ENCODE measurements at places on chromosomes 4 and X. TPM values are rescaled to one million over a fixed set of nuclear protein-coding genes. Genes with fewer than 3 reads are reported as not detected.

The TEX13D gene
- 0.04 TPM for total RNA-seq

DNA sequence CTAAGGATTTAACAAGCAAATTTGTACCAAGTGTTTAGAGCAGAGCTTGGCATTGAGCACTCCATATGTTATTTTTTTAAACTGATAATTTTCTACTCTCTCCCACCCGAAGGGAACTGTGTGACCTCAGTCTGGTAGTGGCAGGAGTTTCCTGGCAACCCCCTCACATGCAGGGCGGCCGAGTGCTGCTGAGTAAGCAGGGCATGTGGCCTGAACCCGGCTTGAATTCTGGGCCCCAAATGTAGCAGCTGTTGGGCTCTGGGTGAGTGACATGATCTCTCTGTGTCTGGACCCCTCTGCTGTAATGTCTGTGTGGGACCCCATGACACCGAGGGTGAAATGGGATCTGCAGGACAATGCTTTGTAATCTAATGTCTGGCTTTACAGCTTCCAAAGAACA lies 13.6 kb upstream of the C4orf50 start:
- H3K27me3 ChIP-seq, result peaks cover 2% of the 10 kb centered on the region
- H3K4me3 ChIP-seq, result no peak overlapping the region
- no peak overlapping the region for H3K27ac ChIP-seq
- peak; percentile 12 for DNase-seq
- H3K4me1 ChIP-seq, result peaks cover 5% of the 10 kb centered on the region

DNA sequence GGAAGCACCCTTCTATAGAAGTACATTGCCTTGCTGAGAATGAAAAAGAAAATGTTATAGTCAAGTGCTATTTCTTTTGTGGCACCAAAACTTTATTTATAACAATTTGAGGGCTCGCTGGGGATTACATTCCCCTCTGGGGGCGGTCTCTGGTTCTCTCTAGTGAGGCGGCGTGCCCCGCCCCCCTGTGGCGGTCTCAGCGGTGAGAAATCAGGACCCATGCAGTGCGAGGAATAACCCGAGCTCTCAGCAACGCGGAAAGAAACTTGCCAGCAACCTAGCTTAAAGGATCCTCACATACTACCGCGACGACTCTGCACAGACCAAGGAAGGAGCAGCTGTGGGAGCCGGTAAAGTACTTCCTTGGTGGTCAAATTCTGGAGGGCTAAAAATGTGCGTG lies 83.4 kb upstream of the SHISA3 start:
- DNase-seq, result no peak
- H3K4me3 ChIP-seq, result no peak overlapping the region
- no peaks in the 10 kb centered on the region for H3K27me3 ChIP-seq
- H3K36me3 ChIP-seq, result no peaks in the 10 kb centered on the region
- no peak overlapping the region for H3K27ac ChIP-seq
- H3K4me1 ChIP-seq, result no peaks in the 10 kb centered on the region

- H3K27ac ChIP-seq, result peak overlapping the region; percentile 39
- peaks cover 3% of the 10 kb centered on the region for H3K4me1 ChIP-seq
- DNase-seq, result peak; percentile 42
- H3K36me3 ChIP-seq, result no peaks in the 10 kb centered on the region
Observed at GRCh38 chrX:108216919-108217571, 125.5 kb downstream of the ATG4A start.

DNA sequence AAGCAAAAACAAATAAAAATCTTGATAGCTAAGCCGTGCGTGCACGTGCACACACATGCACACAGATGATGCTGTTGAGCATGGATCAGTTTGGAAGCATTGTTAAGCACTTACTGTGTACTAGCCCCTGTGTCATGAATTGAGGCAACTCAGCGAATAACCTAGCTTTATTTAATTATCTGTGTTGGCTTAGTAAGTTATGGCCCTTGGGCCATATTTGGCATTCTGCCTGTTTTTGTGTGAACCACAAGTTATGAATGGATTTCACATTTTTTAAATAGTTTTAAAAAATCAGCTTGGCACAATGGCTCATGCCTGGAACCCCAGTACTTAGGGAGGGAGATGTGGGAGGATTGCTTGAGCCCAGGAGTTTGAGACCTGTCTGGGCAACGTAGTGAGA lies 113.6 kb upstream of the CBLL2 start:
- no peaks in the 10 kb centered on the region for H3K36me3 ChIP-seq
- H3K4me1 ChIP-seq, result no peaks in the 10 kb centered on the region
- H3K27me3 ChIP-seq, result peaks cover 7% of the 10 kb centered on the region
- no peak overlapping the region for H3K27ac ChIP-seq
- DNase-seq, result no peak

- H3K27ac ChIP-seq, result no peak overlapping the region
- H3K36me3 ChIP-seq, result no peaks in the 10 kb centered on the region
- peaks cover 2% of the 10 kb centered on the region for H3K27me3 ChIP-seq
- no peak overlapping the region for H3K4me3 ChIP-seq
- H3K4me1 ChIP-seq, result peaks cover 2% of the 10 kb centered on the region
- no peak for DNase-seq
Observed at GRCh38 chr4:151629097-151629783, 131.6 kb downstream of the GATB start.

DNA sequence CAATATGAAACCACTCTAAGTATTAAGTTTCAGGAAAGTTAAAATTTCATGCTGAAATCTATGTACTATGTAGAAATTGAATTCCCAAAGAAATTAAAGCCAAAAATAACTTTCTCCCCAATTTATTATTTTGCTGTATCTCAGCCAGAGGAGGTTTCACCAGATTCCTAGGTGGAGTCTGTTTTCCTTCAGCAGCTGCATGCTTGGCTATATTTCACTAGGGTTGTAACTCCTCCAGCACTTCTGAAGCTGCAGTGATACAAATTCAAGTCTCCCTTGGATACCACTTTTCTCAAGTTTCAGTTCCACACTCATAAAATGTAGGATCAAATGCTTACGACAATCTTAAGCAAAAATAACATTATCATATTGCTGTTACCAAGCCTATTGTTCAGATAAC lies 41.2 kb upstream of the ZC4H2 start:
- no peak overlapping the region for H3K27ac ChIP-seq
- peak; percentile 88 for DNase-seq
- no peak overlapping the region for H3K4me3 ChIP-seq
- H3K4me1 ChIP-seq, result no peaks in the 10 kb centered on the region
- H3K27me3 ChIP-seq, result no peaks in the 10 kb centered on the region

DNA sequence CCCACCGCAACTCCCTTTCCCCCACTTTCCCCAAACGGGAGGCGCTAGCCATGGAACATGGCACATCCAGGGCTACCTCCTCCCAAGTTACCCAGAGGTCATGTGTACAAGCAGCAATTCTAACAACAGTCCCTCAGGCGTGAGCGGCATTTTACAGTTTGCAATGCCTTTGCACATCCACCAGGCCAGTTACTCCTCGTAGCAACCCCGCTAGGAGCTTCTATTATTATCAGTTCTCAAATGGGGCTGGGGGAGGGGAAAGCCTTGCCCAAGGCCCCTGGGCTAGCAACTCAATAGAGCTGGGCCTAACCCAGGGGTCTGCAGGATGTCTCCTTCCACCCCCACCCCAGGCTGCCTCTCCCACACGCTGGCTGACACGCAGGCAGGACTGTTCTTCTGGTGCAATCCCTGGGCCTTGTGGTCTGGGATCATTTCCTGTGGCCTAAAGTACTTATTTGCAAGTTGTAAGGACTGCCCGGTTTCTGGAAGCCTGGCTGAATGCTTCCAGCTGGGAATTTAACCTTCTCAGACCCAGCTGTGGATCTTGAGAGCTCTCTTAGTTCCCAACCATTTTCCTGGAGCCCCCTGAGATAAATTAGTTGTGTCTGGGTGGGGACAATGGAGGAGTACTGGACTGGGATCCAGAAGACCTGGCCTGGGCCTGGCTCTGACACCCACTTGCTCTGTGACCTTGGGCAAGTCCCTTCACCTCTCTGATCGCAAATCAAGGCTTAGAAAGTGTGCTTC lies 27.7 kb downstream of the PJA1 start:
- H3K4me3 ChIP-seq, result no peak overlapping the region
- H3K27me3 ChIP-seq, result peaks cover 58% of the 10 kb centered on the region

DNA sequence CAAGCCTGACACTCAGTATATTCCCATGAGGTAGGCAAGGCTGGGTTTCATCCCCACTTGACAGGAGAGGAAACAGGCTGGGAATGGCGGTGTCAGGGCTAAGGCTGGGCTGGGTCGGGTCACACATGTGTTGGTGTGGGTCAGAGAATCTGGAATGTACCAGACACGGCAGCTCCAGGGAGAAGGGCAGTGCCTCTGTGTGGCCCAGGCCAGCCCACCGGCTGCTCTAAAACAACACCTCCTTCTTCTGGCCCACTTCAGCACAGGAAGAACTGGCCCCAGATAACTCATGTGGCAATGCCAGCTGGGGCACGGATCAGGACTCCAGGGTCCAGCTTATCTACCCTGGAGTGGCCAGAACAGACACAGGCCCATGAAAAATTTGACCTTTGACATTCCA lies 6.3 kb downstream of the HAUS7 start:
- H3K27ac ChIP-seq, result no peak overlapping the region
- peaks cover 40% of the 10 kb centered on the region for H3K4me1 ChIP-seq
- no peak overlapping the region for H3K4me3 ChIP-seq
- H3K27me3 ChIP-seq, result no peaks in the 10 kb centered on the region
- DNase-seq, result no peak

DNA sequence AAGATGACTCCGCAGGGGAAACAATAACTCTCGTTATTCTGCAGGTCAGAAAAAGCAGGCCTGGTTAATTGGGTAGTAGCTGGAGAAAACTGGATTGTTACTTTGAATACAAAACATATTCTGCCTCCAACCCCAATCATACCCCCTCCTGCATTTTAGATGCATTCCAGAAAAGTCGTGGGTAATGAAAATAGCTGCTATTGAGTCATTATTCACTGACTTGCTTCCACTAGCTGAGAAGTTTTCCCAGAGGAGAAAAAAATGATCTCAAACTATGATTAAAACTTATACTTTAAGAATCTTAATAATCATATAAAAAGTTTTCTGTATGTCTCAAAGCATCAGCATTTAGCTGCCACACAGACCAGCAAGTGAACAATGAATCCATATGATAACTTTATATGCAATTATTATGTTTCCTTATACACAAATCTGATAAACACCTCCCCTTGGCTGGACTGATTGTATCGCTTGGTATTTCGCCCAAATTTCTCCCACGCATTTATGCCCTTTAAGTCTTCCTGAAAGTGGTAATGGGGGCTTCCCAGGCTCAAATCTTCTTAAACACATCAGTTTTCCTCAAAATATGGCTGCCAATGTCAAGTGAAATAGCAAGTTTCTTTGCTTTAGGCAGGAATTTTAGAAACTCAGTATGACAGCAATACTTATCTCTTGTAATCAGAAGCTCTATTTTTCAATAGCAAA lies 181.0 kb downstream of the LDB2 start:
- no peaks in the 10 kb centered on the region for H3K27me3 ChIP-seq
- DNase-seq, result no peak
- H3K27ac ChIP-seq, result no peak overlapping the region
- H3K4me1 ChIP-seq, result no peaks in the 10 kb centered on the region
- H3K36me3 ChIP-seq, result no peaks in the 10 kb centered on the region

- no peaks in the 10 kb centered on the region for H3K4me1 ChIP-seq
- H3K36me3 ChIP-seq, result no peaks in the 10 kb centered on the region
Observed at GRCh38 chrX:124354648-124355047, 8.3 kb downstream of the SH2D1A start.

DNA sequence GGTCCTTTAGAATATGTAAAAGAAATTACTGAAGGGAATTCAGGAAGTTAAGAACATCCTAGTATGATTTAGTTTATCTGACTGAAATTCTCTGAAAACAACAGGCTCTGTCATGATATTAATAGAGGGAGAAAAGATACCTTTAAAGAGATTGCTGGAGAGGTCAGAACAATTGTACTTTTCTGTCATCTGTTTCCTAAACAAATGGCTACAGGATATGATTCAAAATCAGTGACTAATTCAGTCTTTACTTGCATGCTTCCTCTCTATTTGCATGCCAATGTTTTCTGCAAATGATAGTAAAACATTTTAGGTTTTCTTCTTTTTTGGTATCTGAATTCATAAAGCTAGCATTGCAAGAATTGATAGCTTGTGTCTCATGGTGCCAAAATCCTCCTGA lies 616.7 kb upstream of the PCDH7 start:
- no peak overlapping the region for H3K27ac ChIP-seq
- no peaks in the 10 kb centered on the region for H3K27me3 ChIP-seq
- DNase-seq, result no peak
- H3K4me1 ChIP-seq, result no peaks in the 10 kb centered on the region
- H3K4me3 ChIP-seq, result no peak overlapping the region

- H3K27ac ChIP-seq, result no peak overlapping the region
- no peaks in the 10 kb centered on the region for H3K27me3 ChIP-seq
- no peak for DNase-seq
- no peaks in the 10 kb centered on the region for H3K36me3 ChIP-seq
- no peaks in the 10 kb centered on the region for H3K4me1 ChIP-seq
Observed at GRCh38 chr4:170675568-170676262, 586.0 kb upstream of the AADAT start.

The NALF2 gene
- total RNA-seq, result 0.31 TPM

The ARR3 gene
- not detected for total RNA-seq

DNA sequence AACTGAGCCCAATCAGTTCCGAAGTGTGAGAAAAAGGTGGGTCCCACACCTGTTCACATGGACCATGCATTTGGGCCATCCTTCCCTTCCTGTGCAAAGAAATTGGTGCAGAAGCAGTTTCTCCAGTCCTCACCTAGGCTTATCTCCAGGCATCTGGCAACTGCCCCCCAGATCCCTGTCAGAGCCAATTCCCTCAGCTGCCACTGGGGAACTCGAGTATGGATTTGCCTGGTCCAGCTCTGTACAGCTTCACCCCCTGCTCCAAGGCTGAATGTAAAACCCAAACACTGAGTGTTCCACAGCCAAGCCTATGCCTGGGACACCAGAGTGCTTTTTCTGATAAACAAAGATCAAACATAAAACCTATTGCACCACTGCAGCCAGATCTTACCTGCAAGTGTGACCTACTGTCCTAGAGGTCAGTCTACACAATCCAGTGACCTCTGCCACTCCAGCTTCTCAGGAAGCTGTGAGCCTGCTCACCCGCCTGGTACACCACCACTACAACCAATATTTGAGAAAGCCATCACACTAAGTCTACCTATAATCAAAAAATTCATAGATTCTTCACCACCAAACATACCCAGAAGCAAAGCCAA lies 136.4 kb downstream of the STPG2 start:
- H3K27ac ChIP-seq, result no peak overlapping the region
- no peaks in the 10 kb centered on the region for H3K4me1 ChIP-seq
- no peaks in the 10 kb centered on the region for H3K27me3 ChIP-seq
- H3K4me3 ChIP-seq, result no peak overlapping the region

DNA sequence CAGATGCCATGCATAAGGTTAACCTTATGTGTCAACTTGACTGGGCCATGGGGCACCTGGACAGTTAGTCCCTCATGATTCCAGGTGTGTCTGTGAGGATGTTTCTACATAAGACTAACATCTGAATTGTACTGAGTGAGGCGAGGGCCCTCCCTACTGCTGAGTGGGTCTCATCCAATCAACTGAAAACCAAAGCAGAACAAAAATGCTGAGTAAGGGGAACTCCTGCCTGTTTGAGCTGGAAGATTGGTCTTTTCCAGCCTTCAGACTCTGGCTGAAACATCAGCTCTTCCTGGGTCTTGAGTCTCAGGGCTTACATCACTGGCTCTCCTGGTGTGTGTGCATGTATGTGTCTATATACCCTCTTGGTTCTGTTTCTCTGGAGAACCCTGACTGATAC lies 13.8 kb downstream of the NELFA start:
- peaks cover 17% of the 10 kb centered on the region for H3K36me3 ChIP-seq
- no peaks in the 10 kb centered on the region for H3K4me1 ChIP-seq
- no peak overlapping the region for H3K4me3 ChIP-seq
- no peak overlapping the region for H3K27ac ChIP-seq
- DNase-seq, result no peak

Measured in muscle of leg (tissue), 16 donors.